ENCODE measurements at places on chromosomes 5 and 9.

GRCh38 chr5:138874771-138875551 lies at the start of gene LRRTM2:
TSS of gene LRRTM2 (minus strand) at chr5:138875335. CDS start at chr5:138874911, 424 bp downstream.
- peak; percentile 70 for DNase-seq

GRCh38 chr9:124477648-124478285 lies 27.5 kb downstream of the ADGRD2 start:
- no peak for DNase-seq

- DNase-seq = peak; percentile 73
These were observed 577 bp downstream of the AP3S1 start for GRCh38 chr5:115842089-115842935.

- DNase-seq = no peak
These were observed 44.3 kb downstream of the ERBIN start for GRCh38 chr5:65970481-65971367.

DNA sequence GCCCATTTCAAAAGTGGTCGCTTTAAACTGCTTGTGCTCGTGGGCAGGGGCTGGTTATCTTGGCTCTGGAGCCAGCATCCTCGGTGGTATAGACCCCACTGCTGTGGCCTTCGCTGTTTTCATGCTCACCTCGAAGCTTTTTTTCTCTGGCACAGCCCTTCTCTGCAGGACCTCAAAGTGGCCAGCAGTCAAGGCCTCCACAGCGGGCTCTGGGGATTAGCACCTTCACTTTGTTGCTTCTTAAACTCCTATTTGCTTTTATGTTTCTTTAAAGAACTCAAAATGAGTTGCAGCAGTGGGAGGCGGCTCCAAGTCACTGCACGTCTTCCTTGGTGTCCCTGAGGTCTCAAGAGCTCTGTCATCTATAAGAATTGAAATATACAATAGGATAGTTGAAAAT lies 165.1 kb downstream of the CACNA1B start:
- DNase-seq = no peak

GRCh38 chr9:22079873-22080341 lies 70.8 kb upstream of the CDKN2B start:
- peak; percentile 50 for DNase-seq

GRCh38 chr9:79357616-79358015 lies 214.1 kb upstream of the TLE4 start:
- no peak for DNase-seq

GRCh38 chr5:40547994-40548575 lies 131.6 kb upstream of the PTGER4 start:
- DNase-seq = no peak

All from AG08396 (cell line).